ENCODE measurements at places on chromosomes 2 and 18. TPM values are rescaled to one million over a fixed set of nuclear protein-coding genes. Genes with fewer than 3 reads are reported as not detected.

Gene ANKRD30BL
- total RNA-seq, result not detected

Gene KLHL14
- not detected for total RNA-seq

Gene HOXD13
- not detected for total RNA-seq

Gene CNTNAP5
- total RNA-seq, result not detected

Gene GAD1
- 0.29 TPM for total RNA-seq

Gene BABAM2
- total RNA-seq, result 23.0 TPM

Gene PPP1R7
- 54.4 TPM for total RNA-seq

Gene CDC42EP3
- total RNA-seq, result 41.9 TPM

Gene MAT2A
- 163 TPM for total RNA-seq

Gene NTSR2
- not detected for total RNA-seq

Gene ATOH8
- total RNA-seq, result 82.2 TPM

Gene RTKN
- 34.3 TPM for total RNA-seq

Gene UGT1A1
- total RNA-seq, result not detected

Gene CCL20
- total RNA-seq, result 3.8 TPM

Gene ANKAR
- 9.6 TPM for total RNA-seq

Gene PDCD1
- total RNA-seq, result 0.49 TPM

Gene FBXO36
- total RNA-seq, result 5.2 TPM

Gene MOGAT1
- total RNA-seq, result 1.2 TPM

Gene COL4A3
- 32.9 TPM for total RNA-seq

Gene RMND5A
- total RNA-seq, result 55.3 TPM

Gene GDF7
- total RNA-seq, result 0.30 TPM

Gene KIF5C
- total RNA-seq, result 0.44 TPM

Gene ARHGAP15
- total RNA-seq, result 19.7 TPM

Gene ZAP70
- total RNA-seq, result 9.8 TPM

Gene UGT1A3
- total RNA-seq, result not detected

Gene ATP9B
- total RNA-seq, result 124 TPM

Gene OR6B2
- total RNA-seq, result not detected

Gene MC5R
- total RNA-seq, result not detected

Gene ZNF521
- 37.7 TPM for total RNA-seq

Gene LIPG
- 4.2 TPM for total RNA-seq

Gene SCTR
- total RNA-seq, result 15.6 TPM

Gene C2orf78
- total RNA-seq, result not detected

Gene PMAIP1
- total RNA-seq, result 0.67 TPM

Data from upper lobe of left lung (tissue), 6 donors.